GF-D8 (cell line): ENCODE measurements at places on chromosomes 6 and 20.

DNA sequence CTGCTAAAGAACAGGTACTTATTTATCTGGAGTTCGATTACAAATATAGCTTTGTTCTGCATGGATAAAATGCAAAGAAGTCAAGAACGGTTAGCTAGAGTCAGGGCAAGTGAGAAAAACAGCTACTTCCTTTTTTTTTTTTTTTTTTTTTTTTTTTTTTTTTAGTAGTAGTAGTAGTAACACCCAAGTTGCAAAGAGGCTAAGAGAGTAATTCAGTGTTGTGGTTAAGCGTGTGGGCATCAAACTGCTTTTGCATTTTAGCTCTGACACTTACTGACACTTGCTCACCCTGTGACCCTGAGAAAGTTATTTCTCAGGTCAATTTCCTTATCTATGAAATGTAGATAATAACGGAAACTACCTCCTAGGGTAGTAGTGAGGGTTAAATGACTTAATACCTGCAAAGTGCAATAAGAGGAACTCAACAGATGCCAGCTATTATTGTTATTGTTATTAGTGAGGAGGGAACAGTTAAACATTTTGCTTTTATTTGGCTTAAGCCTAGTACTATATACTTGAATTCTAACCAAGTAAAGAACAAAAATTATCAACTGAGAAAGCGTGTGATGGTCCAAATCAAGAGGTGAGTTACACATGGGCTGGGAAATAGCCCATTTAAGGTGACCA lies 86.7 kb upstream of the BACH2 start:
- no peak for DNase-seq

GRCh38 chr6:2375443-2375842 lies 130.0 kb upstream of the GMDS start:
- no peak for DNase-seq

GRCh38 chr6:168105813-168106632 lies 27.0 kb upstream of the FRMD1 start:
- DNase-seq = no peak

- DNase-seq = no peak
Observed at GRCh38 chr6:155171747-155172449, 91.9 kb upstream of the CLDN20 start.

DNA sequence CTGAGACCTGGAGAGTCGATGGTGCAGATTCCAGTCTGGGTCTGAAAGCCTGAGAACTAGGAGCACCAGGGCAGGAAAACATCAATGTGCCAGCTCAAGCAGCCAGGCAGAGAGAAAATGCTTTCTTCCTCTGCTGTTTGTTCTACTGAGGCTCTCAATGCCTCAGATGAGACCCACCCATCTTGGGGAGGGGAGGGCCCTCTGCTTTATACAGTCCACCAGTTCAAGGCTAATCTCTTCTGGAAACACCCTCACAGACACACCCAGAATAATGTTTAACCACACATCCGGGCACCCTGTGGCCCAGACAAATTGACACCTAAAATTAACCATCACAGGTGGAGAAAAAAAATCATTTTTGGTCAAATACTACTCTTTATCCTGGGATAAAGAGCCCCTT lies 89.3 kb upstream of the SLC22A23 start:
- no peak for DNase-seq

DNA sequence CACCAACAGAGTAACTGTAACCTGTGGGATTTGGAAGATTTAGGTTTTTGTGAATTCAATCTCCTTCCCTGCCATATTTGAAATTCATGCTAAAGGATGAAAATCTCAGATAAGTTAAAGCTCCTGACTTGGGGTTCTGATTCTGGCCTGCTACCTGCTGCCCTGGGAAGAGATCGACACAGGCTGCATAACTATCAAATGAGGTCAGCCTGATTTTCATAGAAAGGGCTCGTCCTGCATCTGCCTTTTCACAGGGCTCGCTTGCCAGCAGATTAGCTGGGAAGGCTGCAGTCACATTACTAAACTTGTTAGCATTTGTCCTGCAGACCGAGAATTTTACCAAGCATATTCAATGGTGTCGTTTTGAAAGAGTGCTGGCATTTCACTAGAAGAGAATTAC lies 14.6 kb downstream of the GCLC start:
- no peak for DNase-seq

GRCh38 chr6:82068721-82069120 lies 178.8 kb downstream of the IBTK start:
- no peak for DNase-seq

- no peak for DNase-seq
Observed at GRCh38 chr20:18057101-18057993, at the start of gene OVOL2. Gene OVOL2 (minus strand): TSS chr20:18057916. CDS start chr20:18057634, 282 bp downstream.

GRCh38 chr6:108560463-108561308 lies at the start of gene FOXO3:
Gene FOXO3 (plus strand): TSS chr6:108560917. CDS start chr6:108561209, 292 bp downstream.
- no peak for DNase-seq

DNA sequence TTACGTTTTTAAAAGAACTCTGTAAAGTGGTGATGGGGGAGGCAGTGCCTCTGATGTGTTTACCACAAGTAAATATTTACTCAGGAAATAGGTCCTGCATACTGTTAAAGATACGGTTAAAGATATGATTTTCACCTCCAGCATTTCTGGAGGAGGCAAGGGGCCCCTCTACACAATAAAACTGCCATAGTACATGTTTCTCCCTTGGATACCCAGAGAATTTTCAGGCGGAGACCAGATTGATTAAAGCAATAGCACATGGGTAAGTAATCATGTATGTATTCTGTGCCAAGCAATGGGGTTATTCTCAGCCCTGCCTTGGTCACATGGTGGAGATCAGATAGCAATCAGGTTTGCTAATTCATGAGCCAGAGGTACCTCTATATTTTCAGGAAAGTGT lies 9.6 kb downstream of the RIPOR2 start:
- no peak for DNase-seq

GRCh38 chr20:3646651-3647050 lies 16.5 kb downstream of the GFRA4 start:
- DNase-seq = no peak

DNA sequence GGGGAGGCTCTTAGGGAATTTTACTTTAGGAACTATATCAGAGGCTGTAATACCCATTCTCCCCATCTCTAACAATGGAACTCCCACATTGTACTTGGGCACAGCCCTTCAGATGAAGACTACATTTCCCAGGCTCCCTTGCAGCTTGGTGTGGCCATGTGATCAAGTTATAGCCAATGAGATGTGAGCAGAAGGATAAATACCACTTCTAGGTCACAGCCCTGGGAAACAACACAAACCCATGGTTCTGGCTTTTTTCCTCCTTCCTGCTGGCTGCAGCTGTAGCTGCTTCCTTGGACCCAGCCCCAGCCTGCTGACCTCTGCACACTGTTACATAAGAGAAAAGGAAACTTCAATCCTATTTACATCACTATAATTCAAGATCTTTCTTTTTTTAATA lies 445.9 kb upstream of the JARID2 start:
- no peak for DNase-seq

GRCh38 chr6:144835322-144835973 lies 550.3 kb downstream of the UTRN start:
- no peak for DNase-seq

DNA sequence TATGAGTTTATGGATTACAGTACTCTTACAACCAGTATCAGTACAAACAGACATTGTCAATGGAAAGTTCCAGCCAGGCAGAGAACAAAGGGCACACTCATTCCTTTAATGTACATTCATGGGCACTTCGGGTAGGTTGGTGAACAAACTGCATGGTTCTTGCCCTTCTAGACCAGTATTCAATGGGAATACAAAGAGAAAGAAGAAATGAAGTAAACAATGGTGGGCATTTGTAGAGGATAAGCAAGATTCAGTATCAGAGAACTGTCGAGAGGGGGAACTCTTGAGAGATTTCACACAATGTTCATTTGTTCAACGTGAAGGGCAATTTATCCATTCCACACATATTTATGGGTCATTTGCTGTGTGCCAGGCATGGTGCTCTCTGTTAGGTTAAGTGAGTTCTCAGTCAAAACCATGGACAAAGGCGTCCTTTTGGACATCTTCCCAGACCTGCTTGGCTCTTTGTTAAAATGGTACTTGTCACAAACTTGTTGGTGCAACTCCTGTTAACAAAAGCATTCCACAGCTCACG lies 714.8 kb downstream of the DHX35 start:
- no peak for DNase-seq

GRCh38 chr6:138666636-138667035 lies 106.9 kb upstream of the CCDC28A start:
- no peak for DNase-seq

GRCh38 chr20:43183536-43184070 lies 6.1 kb downstream of the PTPRT start:
- DNase-seq = no peak

DNA sequence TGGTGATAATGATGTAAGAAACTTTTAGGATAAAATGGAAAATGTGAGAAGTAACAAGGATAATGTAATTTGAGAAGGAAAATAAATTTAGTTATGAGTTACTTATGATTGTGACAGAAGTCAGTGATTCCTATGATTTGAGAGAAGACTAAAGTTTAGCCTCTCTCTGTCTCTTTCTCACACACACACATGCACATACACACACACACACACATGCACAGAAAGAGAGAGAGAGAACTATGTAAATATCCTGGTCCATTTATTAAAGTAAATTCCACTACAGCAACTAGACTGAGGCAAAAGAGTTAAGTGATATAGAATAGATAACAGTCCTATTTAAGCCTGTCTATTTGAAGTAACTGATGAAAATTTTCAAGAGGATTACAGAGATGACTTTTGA lies 375.2 kb downstream of the CD109 start:
- no peak for DNase-seq

GRCh38 chr20:59730722-59731121 lies 126.4 kb downstream of the PHACTR3 start:
- no peak for DNase-seq

GRCh38 chr6:129006724-129007514 lies 124.0 kb downstream of the LAMA2 start:
- no peak for DNase-seq

DNA sequence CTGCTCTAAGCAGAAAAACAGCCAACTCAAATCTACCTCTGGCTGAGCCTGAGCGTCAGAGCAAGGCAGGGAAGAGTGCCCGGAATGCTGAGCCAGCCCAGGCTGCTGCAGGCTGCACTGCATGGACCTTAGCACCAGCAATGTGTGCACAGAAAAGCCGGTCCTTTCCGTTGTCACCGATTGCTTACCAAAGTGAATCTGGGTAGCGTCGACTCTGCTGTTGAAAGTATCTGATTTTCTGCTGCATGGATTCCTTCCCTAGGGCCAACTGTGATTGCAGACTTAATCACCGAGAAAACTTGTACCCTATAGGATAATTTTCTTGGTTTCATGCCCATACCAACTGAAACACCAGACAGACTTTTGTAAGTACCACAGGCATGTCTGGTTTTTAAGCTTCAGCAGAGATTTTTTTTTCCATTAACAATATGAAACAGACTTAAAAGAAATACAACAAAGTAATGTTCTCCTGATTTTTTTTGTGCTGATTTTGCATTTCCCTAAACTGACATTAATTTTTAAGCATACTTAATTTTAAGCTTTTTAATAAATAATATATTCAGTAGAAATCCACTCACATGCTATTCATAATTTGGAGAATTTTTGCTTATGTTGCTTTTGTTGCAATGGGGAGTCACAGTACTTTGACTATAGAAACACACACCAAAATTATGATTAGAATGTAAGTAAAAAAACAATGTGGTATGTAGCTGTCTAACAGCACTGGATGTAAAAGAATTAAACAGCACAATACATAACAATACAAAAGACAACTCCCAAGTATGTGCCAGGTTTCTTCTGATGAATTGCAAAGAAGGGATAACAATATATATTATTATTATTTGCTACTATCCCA lies 218.0 kb downstream of the THBS2 start:
- no peak for DNase-seq

GRCh38 chr6:10837622-10837994 lies 731 bp downstream of the MAK start:
- DNase-seq = no peak

- no peak for DNase-seq
Observed at GRCh38 chr6:6804843-6805615, 216.5 kb downstream of the LY86 start.

DNA sequence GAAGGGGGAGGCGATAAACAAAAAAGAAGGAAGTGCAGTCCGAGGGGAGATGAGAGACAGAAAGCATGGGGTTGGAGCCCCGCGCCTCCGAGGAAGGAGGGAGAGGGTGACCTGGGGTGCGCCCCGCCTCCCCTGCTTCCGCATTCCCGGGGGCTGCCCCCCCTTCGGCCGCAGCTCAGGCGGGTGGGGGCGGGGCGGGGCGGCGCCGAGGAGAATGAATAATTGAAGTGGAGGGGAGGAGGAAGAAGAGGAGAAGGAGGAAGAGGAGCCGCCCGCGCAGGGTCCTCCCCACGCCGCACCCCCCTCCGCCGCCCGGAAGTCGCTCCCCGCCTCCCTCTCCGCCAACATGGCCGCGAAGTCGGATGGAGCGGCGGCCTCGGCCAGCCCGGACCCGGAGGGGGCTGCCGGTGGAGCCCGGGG lies at the start of gene XKR7:
XKR7 (plus strand) TSS at position 322 of the 420 bp plus-strand sequence; CDS start at position 347, 25 bp downstream.
- no peak for DNase-seq

DNA sequence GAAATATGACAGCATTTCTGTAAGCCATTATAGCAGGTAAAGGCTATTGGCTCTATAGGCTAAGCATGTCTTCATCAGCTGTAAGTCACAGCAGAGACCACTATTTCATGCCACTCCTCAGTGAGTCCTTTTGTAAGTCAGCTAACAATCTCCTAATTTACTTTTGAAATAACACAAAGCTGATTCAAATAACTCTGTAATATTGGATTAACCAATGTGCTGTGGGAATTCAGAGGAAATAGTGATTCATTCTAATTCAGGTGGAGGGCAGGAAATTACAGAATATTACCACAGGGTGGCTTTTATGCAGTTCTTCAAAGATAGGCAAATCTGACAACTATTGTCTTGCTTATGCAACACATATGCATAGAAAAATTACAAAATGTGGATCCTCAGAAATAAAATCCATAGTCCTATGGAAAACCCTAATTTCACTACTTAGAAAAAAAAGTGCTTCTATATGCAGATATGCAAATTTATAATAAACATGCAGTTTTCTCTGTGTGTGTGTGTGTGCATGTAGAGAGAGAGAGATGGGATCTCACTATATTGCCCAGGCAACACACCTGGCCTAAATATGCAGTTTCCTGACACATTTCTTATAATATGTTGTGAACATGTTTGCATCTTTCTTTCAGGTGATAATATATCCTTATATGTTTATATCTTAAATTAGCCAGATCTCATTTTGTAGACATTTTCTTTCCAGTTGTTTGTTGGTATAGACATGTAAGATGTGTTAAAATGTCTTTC lies 4.8 kb upstream of the SMIM28 start:
- DNase-seq = no peak

DNA sequence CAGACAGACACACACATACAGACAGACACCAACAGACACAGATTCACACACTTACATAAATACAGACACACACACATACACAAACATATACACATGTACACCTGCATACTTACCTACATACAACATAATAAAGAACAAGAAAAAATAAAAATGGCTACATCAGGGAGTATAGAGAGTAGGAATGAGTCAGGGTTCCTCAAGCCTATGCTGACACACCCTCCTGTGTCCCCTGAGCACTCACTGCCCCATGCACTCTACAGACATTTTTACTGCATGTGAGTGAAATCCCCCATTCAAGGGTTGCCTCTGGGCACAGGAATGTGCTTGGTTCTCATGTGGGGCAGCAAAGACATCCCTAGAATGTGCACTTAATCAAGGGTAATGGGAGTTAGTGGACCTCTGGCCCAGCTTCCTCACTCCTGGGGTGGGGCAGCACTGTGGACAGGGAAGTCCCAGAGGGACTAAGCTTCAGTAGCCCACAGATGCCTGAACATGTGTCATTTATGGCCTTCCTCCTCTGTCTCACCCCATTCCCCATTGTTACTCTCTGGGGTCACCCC lies 185.9 kb upstream of the FOXA2 start:
- no peak for DNase-seq

- DNase-seq = no peak
Observed at GRCh38 chr6:15791448-15792181, 128.8 kb upstream of the DTNBP1 start.
